Stimulated activated CD4-positive, alpha-beta T cell treated with anti-CD3 and anti-CD28 coated beads, Interleukin-4, amount 100 ng/mL, for 4 hours (primary cell): ENCODE measurements at places on chromosomes 1 and 21.

DNA sequence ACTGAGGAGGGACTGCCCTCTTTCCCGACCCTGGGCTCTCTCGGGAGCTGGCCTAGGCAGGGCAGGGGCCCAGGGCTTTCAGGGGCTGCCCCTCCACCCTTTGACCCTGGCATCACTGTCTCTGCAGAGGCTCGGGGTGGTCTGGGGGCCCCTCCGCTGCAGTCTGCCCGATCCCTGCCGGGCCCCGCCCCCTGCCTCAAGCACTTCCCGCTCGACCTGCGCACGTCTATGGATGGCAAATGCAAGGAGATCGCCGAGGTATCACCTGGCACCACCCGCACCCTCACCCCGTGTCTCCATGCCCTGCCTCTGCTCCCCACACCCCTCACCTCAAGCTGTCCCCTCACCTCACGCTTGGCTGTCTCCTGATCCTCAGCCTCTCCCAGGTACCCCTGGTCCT, 5.5 kb downstream of the AMPD2 start:
- no peak for DNase-seq

GRCh38 chr1:113185463-113186104, 112.6 kb downstream of the LRIG2 start:
- no peak for DNase-seq

DNA sequence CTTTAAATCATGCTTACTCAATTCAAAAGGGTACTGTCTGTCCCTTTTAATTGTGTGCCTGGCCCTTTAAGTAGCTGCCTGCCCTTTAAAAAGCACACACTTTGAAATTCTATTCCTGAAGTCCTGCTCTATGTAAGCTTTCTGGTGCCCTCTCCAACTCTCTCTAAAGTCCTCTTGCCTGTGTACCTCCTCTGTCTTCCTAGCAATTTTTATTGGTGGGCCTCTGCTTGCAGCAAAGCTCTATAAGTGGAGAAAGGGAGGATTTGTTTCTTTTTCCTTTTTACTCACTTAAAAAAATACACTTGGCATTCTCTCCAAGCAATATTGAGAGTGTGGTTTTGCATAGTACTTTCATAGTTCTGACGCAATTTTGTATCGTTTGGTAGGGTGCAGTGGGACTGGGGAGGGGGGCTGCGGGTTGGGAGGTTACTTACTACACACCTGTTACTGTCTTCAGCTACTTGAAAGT, 135.4 kb downstream of the LMO4 start:
- DNase-seq, result no peak

DNA sequence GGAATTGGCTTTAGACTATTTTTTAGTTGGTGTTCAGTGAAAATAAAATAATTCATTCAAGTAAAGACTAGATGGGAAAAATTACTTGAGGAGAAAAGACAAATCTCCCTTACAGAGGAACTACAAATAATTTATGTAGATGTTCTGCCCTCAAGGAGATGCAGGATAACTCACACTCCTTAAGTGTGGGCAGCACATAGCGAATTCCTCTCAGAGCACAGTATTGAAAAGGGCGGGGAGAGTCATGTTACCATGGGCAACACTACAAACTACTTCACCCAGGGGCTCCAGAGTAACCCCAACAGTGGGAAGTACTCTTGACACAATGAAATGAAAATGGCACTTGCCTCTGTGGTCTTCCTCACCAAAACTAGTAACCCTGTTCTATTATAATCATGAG, 20.6 kb upstream of the LAMC2 start:
- no peak for DNase-seq

- DNase-seq, result no peak
These were observed 497 bp downstream of the FBXO44 start for GRCh38 chr1:11654939-11655808.

DNA sequence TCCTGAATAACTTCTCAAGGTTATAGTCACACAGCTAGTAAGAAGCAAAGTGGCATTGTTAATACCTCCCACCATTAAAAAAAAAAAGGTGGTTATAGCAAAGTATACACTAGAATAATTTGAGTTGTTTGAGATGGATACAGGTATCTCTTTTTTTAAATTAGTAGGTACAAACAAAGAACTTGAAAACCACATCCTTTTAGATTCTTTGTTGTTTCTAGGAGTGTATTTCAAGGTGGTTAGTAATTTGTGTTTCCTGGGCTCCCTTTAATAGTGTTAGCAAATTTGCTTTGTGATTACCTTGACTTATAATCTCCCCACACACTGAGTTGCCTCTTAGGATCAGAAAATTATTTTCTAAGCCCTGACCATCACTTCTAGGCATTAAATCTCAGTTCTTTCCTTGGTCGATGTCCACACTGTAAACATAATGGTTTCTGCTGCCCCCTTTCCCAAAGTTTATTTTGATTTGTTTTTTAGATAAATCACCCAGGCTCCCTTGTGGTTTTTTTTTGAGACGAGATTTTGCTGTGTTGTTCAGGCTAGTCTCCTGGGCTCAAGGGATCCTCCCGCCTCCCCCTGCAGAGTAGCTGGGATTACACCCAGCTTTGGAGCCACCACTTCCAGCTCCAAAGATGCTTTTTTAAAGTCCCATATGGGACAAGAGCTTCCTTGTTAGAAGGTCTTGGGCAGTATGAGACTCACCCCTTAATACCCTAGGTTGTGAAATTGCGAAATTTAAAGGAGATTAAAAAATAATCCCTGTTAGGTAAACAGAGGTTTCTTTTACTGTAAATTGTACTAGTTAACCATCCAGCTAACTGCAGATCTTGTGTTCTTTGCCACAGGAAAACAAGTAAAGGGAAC, 6.2 kb downstream of the AKIRIN1 start:
- DNase-seq, result no peak

GRCh38 chr1:168504064-168504837, 39.5 kb downstream of the XCL2 start:
- DNase-seq, result no peak

DNA sequence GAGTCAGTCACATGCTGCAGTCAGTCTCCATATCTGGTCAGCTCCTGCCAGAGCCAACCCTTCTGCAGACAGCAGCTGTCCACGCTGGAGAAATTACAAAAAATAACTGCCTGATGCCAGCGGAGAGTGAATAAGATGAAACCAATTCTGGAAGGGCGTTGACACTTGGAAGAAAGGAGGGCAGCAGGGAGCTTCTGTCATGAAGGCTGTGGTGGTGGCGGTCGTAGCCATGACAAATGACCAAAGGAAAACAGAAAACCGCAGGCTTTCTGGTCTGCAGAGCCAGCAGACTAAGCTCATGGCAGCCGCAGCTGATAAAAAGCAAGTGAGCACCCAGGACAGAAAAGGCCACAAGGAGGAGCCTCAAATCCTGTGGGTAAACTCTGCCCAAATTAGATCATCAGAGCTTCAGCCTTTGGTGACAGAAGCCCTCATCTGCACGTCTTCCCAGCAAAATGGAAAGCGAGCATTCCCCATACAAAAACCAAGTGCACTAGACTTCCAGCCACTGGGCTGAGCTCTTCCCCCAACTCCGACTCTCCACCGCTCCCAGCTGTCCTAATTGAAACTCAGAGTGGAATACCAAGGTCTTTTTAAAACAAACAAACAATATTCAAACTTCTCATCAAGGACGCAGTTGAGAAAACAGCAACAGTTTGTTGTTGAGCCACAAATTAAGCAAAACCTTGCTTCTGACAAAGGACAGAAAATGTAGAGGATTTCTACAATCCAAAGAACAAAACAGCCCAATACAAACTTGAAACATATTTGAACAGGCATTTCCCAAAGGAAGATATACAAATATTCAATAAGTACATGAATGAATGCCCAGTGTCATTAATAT, 28.7 kb downstream of the RSPH1 start:
- no peak for DNase-seq

DNA sequence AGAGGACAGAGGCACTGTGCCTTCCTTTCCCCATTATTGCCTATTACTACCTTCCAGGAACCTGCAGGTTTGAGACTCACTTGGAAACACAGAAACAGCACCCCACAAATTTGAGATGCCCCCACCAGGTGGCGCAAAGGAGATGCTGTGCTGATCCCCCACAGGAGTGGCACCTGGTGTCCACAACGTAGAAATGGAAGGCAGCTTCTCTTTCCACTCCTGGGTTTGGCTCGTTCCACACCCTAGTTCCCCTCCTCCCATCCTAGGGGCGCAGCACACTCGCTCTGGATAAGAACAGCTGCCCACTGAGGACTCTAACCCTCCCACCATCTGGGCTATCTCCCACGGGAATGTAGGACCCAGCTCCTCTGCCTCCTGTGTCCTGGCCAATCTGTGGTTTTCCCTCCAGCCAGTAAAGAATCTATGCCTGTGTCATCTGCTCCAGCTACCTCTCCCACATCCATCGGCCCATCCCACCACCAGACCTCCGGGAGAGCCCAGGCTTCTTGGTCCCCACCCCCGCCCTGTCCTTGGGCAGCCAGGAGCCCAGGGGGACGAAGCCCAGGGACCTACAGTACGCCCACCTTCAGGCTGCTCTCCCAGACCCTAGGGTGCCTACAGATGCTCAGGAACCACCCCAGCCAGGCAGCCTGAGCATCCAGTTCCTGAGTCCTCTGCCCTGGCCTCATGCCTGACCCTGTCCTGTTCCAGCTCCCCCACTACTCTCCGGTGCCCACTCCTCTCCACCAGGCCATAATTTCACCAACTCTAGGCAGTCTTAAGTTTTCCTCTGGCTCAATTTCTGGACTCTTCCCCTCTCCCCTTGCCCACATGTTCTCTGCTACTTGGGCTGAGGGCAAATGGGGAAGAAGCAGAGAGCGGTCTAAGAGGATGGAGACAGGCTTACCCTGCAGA, 549 bp downstream of the THBS3 start:
- DNase-seq, result peak; percentile 82

- DNase-seq, result no peak
These were observed 15.9 kb downstream of the UMODL1 start for GRCh38 chr21:42086969-42087368.

DNA sequence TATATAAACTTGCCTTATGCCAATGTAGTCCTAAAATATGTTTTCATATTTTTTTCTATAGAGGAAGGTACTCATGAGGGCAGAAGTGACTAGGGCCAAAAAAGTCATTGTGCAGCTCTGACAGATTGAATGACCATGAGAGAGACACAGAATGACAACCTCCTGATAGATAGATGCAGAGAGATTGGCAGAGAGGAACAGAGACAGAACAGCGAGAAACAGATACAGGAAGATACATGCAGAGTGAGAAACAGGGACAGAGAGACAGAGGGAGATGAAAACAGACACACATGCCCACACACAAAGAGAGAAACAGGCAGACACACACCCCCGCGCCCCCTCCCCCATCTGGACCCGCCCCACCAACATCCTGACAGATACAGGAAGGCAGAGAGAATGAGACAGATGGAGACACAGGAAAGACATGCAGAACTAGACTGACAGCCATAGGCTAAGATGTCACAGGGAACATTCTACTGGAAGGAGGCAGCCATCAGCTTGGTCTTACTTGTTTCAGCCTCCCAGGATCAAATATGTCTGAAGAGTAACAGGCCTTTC, 211.1 kb downstream of the ST6GALNAC3 start:
- DNase-seq, result peak; percentile 17

GRCh38 chr1:81808760-81809159, 8.0 kb downstream of the ADGRL2 start:
- DNase-seq, result no peak

GRCh38 chr1:53470155-53470554, 11.0 kb downstream of the DMRTB1 start:
- DNase-seq, result no peak

GRCh38 chr1:50110656-50111055, 1.9 kb downstream of the ELAVL4 start:
- DNase-seq, result no peak

DNA sequence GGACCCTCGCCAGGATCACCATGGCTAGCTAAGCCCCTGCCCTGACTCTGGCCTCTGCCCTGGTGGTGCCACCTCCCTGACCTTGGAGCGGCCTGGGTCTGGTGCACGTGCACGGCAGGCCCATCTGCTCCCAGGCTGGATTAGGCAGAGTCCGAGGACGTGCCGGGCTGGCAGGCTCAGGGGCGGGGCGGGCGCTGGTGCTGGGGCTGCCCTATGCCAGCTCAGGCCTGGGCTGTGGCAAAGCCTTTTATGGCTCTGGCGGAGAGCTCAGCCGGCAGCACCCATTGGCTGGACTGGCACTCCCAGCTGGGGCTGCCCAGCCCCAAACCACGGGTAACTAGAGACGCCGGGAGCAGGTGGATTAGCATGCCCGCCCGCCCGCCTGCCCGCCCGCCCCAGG, 17.1 kb upstream of the EDN2 start:
- DNase-seq, result no peak

GRCh38 chr1:30856260-30856790, 52.2 kb downstream of the SDC3 start:
- no peak for DNase-seq

GRCh38 chr1:192609110-192610079, 26.6 kb upstream of the RGS13 start:
- peak; percentile 53 for DNase-seq

DNA sequence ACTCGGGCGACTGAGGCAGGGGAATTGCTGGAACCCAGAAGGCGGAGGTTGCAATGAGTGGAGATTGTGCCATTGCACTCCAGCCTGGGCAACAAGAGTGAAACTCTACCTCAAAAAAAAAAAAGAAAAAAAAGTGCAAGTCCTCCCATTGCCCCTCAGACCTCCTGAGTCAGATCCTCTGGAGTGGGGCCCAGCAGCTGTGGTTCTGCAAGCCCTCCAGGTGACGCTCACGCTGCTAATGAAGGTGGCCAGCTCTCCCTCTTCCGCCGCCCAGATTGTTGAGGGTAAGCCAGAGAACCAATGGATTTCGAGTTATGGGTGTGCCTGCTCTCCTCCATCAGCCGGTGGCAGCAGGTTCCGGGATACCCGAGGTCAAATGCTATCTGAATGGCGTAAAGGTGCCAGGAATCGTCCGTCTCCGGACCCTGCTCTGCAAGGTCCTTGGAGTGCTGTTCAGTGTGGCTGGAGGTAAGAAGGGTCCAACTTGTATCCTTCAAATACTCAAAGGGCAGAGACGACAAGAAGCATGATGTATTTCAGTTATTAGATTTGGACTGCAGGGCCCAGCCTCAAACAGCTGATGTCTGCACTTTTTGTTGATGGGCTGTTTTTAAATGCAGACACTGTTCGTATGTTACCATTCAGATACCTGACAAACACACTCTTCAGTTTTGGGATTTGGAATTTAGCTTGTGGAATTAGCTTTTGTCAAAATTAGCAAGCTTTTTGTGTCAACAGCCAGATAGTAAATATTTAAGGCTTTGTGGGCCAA, 17.6 kb downstream of the CLCN6 start:
- no peak for DNase-seq

GRCh38 chr1:15028102-15028501, 125.4 kb upstream of the TMEM51 start:
- no peak for DNase-seq

DNA sequence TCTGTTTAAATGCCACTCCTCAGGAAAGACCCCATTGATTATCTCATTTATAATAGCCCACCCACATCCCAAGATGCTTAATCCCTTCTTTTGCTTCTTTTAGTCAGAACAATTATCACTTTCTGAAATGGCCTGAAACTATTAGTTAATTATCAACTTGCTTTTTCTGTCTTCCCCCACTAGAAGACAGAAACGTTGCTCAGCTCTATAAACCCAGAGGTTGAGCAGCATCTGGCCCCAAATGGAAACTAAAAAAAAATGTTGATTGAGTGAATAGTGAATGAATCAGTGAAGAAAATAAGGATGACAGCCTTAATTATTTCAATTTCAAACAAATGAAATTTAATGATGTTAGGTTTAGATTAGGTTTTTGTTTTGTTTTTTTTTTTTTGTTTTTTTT, 38.2 kb upstream of the PIGC start:
- no peak for DNase-seq

- DNase-seq, result no peak
These were observed 436.8 kb downstream of the CAMTA1 start for GRCh38 chr1:7221826-7222694.

- no peak for DNase-seq
These were observed 2.6 kb upstream of the C1orf141 start for GRCh38 chr1:67137307-67137753.
